Hair follicular keratinocyte (primary cell): ENCODE measurements at places on chromosomes 5 and 9. TPM values are rescaled to one million over a fixed set of nuclear protein-coding genes. Genes with fewer than 3 reads are reported as not detected.

The CLIC3 gene
- total RNA-seq = 3.3 and 8.7 TPM in 2 replicates

The SLC25A2 gene
- total RNA-seq = not detected in 2 replicates

The CENPH gene
- total RNA-seq = 25.0 and 35.6 TPM in 2 replicates

The SPATA31E1 gene
- not detected in 2 replicates for total RNA-seq

The FAM81B gene
- total RNA-seq = not detected in 2 replicates

The LVRN gene
- not detected in 2 replicates for total RNA-seq

The DNAH5 gene
- 0.23 and 0.38 TPM in 2 replicates for total RNA-seq

The MZB1 gene
- total RNA-seq = 0.16 TPM in 1 of 2 replicates, not detected in the other

The ARL10 gene
- total RNA-seq = 2.5 and 4.8 TPM in 2 replicates

The TYRP1 gene
- total RNA-seq = not detected in 2 replicates

The PAEP gene
- not detected in 2 replicates for total RNA-seq

The TUSC1 gene
- total RNA-seq = 20.3 and 29.2 TPM in 2 replicates

The GEMIN5 gene
- 12.7 and 19.5 TPM in 2 replicates for total RNA-seq

The GDA gene
- 0.23 TPM in 2 replicates for total RNA-seq
